ENCODE measurements at places on chromosomes 12 and 14.

- no peak for DNase-seq
Measured at GRCh38 chr12:112010415-112011344, 2.3 kb downstream of the TMEM116 start.

DNA sequence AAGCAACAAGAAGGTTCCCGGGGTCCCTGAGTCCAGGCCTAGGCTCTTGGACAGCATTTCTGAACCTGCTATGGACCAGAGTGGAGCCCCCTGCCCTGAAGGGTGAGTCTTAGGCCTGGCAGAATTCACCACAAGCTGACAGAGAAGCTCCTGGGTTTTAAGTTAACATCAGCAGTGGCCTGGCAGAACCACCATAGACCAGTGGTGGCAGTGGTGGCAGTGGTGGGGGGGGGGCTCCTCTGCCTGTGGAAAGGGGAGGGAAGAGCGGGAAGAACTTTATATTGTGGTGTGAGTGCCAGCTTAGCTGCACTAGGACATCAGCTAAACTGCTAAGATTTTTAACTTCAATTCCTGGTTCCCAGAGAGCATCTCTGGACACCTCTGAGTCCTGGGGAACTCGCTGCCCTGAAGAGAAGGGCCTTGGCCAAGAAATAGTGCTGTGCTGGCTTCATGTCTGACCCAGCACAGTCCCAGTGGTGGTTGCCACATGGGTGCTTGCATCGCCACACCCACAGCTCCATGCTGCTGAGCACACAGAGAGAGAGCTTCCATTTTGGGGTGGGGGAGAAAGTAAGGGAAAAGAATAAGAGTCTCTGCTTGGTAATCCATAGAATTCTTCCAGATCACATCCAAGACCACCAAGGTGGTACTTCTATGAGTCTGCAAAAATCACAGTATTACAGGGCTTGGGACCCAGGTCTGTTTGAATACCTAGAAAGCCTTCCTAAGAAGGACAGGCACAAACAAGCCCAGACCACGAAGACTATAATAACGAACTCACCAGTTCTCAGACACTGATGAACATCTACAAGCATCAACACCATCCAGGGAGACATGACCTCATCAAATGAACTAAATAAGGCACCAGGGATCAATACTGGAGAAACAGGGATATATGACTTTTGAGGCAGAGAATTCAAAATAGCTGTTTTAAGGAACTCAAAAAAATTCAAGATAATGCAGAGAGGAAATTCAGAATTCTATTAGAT, 20.4 kb upstream of the RNF212B start:
- no peak for DNase-seq

- DNase-seq: no peak
Measured at GRCh38 chr14:100334904-100335303, 11.8 kb downstream of the SLC25A47 start.

GRCh38 chr14:52885230-52885629, 65.6 kb downstream of the FERMT2 start:
- no peak for DNase-seq

GRCh38 chr14:74977164-74977900, 21.9 kb upstream of the PGF start:
- no peak for DNase-seq

GRCh38 chr12:124150168-124150567, 144.7 kb upstream of the RFLNA start:
- no peak for DNase-seq

DNA sequence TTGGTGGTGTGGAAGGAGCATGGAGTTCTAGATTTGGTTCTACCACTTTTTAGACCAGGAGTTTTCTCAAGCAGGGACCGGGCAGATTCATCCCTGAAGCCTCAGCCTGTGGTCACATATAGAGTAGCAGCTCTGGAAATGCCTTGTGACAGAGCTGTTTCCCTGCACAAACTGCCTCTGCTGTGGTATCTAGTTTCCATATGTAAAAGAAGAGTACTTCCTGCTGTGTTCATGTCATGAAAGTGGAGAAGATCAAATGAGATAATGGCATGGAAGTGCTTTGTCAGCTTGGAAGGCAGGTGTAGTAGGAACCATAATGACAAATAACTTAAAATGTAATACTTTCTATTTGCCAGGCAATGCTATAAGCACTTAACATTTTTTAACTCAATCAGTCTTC, 26.1 kb downstream of the OTUB2 start:
- no peak for DNase-seq

DNA sequence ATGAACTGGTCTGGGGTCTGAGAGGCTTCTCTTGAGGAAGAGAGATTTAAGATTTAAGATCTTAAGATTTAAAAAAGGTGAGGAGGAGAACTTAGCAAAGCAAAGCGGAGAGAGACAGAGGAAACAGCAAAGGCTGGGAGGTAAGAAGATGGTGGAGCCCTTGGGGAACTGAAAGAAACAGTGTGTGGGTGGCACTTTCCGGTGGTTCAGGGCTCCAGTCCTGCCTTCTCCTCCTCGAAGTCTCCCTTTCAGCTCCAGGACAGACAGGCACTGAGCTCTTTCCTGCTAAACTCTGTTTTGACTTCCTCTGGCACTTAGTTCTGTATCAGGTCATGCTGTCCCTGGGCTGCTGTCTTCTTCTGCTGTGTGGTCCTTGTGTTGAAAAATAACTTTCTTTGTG, 298.7 kb upstream of the SRRM4 start:
- no peak for DNase-seq

GRCh38 chr14:64000749-64001148, 147.9 kb downstream of the SYNE2 start:
- no peak for DNase-seq
